GM12865 (cell line): ENCODE measurements at places on chromosomes 7 and 10.
A peak's percentile ranks its signal among the peaks of the same experiment; 100 is the strongest.

DNA sequence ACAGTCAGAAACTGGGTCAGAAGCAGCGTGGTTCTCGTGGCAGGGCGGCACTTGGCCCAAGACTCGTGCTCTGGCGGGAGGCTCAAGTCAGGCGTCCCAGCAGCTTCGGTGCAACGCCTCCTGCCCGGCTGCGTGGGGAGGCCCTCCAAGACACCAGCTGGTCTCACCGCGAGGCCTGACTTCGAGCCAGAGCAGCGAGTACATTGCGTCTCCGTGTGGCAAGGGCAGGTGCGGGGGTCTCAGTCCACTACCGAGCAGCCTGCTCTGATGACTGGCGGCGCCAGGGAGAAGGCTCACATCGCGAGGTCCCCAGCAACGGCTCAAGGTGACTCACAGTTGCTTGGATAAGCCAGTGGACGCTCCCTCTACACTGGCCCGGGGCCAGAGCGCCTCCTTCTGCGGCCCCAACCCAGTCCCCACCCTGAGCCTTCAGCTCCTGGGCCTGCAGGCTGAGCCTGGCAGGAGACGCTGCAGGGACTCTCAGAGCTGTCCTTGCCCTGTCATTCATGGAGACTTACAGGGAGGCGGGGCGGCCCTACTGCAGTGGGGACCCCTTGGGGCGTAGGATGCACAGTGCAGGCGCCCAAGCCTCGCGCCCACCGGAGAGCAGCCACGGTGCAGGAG is 41.9 kb upstream of the PRKAR1B start:
- DNase-seq: no peak

DNA sequence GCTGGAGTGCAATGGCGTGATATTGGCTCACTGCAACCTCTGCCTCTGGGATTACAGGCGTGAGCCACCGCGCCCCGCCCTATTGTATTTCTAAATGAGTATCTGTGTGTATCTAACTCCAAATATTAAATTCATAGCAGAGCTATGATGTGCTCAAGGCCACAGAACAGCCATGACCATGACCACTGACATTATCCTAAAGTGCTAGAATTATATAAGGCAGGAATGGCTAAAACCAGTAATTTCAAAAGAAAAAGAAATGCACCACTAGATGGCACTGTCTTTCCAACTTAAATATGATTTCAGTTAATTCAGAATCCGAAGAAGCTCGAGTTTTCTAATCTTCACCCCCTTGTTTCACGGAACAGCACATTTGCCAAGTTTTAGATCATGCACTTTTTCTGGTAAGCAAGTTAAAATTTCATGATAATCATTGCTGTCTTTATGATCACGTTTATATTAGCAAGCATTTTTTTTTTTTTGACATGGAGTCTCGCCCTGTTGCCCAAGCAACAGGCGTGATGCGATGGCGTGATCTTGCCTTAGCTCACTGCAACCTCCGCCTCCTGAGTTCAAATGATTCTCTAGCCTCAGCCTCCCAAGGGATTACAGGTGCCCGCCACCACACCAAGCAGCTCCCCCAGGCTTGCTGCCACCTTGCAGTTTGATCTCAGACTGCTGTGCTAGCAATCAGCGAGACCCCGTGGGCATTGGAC is 65.3 kb downstream of the OR13A1 start:
- peak; percentile 86 for DNase-seq

DNA sequence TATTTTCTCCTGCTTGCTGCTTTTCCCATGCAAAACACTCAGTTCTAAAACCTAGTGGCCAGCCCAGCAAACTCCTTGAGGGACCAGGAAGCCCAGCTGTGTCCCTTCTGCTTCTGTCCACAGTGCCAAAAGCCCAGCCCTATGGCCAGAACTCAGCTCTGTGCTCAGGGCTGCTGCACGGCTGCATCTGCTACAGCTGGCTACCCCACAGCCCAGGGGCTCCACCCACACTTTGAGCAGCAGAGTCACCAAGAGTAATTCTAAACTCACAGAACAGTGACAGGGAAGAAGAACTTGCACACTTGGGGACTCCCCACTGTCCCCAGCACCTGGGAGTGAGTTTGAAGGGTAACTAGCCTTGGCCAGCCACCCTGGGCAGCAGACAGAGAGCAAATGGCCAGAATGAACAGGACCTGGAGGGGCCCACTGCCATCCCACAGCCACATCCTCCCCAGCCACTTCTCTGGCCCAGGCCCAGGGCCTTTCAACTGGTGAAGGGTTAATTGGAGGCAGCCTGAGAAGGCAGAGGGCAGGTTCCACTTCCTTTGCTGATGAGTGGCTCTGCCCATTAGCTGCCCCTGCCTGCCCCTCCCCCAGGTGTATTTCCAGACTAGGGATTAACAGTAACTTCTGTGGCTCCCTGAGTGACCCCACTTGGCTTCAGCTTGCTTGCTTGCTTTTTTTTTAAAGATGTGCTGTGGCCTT is 28.1 kb upstream of the TRIM8 start:
- DNase-seq: peak; percentile 22

DNA sequence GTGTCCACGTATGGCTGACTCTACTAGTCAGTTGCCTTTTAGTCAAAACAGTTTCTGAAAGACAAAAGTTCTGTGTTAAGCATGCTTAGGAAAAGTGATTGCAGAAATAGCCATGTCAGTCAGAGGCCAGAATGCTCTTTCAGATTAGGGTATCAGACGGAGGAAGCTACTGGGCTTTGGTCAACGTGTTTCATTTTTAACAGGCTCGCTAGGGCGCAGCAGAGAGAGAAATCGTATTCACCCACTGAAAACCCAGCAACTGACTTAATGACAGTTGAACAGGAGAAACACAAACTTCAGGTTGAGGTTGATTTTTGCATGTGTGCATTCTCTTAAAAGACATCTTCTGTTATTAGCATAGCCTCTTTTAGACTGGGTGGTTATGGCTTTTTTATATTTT is 322.6 kb upstream of the KIAA1217 start:
- DNase-seq: peak; percentile 13

GRCh38 chr10:62637249-62638061 is 167.1 kb upstream of the ADO start:
- peak; percentile 90 for DNase-seq

DNA sequence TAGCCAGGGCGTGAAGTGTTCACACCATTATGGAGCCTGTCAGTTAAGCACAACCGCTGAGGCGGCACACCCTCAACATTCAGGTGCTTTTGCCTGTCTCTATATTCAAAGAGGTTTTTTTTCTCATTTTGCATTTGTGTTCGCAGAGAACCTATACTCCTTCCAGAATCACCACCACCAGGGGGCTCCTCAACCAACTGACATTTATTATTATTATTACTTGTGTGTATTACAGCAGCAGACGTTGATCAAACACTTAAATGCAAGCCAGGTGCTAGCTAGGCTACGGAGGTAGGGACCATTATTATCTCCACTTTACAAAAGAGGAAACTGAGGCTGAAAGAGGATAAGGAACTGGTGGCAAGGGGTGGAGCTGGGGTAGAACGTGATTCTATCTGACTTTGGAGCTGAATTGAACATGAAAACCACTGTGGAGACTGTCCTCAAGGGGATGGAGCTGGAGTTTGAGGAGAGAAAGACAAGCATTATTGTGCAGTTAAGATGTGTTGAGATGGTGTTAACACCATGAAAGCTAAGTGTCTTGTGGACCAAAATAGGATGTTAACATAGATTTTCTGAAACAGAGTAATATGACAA is 133.8 kb upstream of the PLXNA4 start:
- DNase-seq: peak; percentile 31

DNA sequence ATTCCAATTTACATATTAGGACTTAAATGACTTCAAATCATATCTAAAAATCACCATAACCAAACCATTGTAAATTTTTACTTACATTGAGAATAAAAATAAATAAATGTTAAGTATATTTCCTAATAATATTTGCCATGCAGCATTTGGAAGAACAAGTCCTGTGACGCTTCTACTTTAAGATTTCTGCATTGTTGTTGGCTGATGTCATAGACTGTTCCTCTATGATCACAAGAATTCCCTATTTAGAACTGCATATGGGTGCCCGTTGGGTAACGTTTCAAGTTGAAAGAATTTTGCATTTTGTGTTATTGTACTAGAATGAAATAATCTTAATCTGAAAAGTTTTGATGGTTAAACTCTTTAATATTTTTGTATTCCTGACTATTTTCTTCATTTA is 5.1 kb upstream of the ITGB1 start:
- DNase-seq: no peak

DNA sequence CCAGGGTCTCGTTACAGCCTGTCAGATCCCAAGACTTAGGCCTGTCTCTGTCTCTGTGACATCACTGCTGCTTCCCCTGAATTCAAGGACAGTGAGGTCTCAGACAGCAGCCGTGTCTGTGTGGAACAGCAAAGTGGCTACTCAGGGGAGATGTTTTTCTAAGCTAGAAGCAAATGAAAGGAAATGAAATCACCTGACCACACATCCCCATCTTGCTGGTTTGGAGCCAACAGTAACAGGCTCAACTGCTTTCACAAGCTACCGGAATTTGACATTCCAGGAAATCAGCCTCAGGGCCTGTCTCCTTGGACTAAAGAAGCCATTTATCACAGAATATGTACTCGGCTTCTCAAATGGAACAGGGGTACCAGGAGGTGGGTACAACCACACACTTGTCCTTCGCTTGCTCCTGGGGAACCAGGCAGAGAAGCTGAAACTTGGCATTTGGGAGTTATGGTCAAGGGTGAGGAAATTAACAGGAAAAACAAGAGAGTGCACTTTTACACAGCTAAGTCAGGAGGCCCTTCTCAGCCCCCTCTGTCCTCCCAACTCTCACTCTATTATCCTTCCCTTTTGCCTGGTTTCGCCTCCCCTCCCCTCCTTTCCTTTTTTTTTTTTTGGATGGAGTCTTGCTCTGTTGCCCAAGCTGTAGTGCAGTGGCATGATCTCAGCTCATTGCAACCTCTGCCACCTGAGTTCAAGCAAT is 73.2 kb downstream of the SPDYE5 start:
- no peak for DNase-seq

- no peak for DNase-seq
Observed at GRCh38 chr7:29457141-29457561, 106.5 kb upstream of the PRR15 start.

- DNase-seq: no peak
Observed at GRCh38 chr7:92052159-92052558, 82.1 kb downstream of the CYP51A1 start.

DNA sequence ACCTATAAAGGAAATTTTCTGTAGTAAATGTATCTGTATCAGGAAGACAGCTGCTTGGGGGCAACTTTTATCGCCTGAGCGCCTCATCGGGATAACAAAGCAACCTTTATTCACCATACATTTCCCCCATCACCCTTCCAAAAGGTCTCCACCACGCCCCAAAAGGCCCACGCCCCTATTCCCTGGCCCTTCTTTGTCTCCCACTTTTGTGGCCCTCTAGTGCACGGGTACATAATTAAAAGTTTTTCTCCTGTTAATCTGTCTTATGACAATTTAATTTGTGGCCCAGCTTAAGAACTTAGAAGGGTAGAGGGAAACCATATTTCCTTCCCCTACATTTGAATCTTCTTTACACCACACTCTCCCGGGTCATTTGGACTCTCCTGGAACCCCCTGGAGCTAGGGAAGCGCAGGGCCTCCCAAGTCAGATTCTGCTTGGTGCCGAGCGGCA is 625 bp downstream of the RP9 start:
- DNase-seq: peak; percentile 19

- no peak for DNase-seq
Observed at GRCh38 chr7:132486274-132486610, 90.0 kb downstream of the PLXNA4 start.

GRCh38 chr7:22343612-22344011 is 13.3 kb downstream of the RAPGEF5 start:
- no peak for DNase-seq

- DNase-seq: peak; percentile 39
Observed at GRCh38 chr10:50291261-50291850, 40.0 kb upstream of the ASAH2 start.

- no peak for DNase-seq
Observed at GRCh38 chr7:18290223-18290622, 205.3 kb upstream of the HDAC9 start.

GRCh38 chr7:108157606-108158335 is 27.6 kb upstream of the LAMB4 start:
- DNase-seq: no peak

DNA sequence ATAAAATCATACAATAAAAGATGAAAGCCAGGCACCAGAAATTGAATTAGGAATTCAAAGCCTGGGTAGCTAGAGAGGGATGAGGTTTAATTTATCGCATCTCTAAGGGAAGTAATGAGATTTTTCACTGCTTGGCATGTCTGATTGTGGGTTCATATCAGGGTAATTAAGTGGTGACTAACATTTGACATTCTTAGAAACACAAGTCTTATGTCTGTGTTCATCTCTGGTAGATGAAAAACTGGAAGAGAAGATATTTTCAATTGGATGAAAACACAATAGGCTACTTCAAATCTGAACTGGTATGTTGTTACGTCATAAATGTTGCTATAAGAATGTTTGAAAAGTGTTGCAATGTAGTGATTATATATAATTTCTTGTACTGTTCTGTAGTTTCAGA is 36.8 kb upstream of the ARMS2 start:
- no peak for DNase-seq

GRCh38 chr7:75868153-75868552 is 10.7 kb upstream of the RHBDD2 start:
- DNase-seq: no peak

- DNase-seq: no peak
Observed at GRCh38 chr10:1520909-1521565, 216.3 kb downstream of the ADARB2 start.

DNA sequence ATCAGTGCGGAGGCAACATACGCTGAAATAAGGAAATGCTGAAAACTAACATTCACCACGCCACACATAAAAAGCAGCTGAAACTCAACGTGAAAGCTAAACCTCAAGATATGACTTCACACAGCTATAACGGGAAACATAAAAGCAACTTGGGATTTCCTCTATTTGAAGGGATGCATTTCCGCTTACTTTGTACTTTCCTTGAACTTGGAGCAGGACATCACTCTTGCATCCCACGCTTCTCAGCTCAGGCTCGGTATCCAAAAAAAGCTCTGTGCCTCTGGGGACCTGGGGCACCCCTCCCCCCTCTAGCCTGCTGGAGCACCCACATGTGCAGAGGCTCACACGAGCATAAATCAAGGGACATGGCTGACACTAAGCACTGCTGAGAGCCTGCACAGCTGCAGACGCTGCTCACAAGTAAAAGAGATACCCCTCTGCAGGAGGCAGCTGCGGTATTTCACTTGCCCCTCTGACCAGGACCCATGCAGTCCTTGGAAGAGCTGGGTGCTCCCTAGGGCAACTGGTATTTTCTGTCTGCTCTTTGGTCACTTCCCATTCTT is 34.2 kb downstream of the PARD3 start:
- DNase-seq: peak; percentile 42
